Activated T-cell treated with anti-CD3 and anti-CD28 coated beads for 1 hour (primary cell): ENCODE measurements at places on chromosomes 12 and 14.

GRCh38 chr14:68506645-68507419 lies 286.0 kb downstream of the ZFP36L1 start:
- DNase-seq, result no peak

- DNase-seq, result no peak
Observed at GRCh38 chr12:131114271-131114670, 160.6 kb downstream of the ADGRD1 start.

- DNase-seq, result no peak
Observed at GRCh38 chr12:112226768-112227167, 101.4 kb downstream of the TRAFD1 start.

DNA sequence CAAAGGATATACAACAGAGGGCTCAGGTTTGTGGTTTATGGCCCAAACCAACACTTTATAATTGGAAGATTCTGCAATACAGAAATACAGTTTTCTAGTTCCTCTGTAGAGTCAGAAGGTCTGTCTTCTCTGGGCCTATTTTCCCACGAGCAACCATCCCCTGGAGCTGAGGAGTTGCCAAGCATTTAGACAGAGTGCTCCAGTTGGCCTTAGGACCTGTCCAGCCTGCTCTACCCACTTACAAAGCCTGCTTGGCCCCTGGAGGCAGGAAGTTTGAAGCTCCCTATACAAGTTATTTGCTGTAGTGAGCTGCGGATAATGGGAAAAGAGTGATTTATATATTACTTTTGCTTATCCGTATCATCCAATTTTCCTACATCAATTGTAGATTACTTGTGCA lies 60.8 kb upstream of the HSPB8 start:
- no peak for DNase-seq

DNA sequence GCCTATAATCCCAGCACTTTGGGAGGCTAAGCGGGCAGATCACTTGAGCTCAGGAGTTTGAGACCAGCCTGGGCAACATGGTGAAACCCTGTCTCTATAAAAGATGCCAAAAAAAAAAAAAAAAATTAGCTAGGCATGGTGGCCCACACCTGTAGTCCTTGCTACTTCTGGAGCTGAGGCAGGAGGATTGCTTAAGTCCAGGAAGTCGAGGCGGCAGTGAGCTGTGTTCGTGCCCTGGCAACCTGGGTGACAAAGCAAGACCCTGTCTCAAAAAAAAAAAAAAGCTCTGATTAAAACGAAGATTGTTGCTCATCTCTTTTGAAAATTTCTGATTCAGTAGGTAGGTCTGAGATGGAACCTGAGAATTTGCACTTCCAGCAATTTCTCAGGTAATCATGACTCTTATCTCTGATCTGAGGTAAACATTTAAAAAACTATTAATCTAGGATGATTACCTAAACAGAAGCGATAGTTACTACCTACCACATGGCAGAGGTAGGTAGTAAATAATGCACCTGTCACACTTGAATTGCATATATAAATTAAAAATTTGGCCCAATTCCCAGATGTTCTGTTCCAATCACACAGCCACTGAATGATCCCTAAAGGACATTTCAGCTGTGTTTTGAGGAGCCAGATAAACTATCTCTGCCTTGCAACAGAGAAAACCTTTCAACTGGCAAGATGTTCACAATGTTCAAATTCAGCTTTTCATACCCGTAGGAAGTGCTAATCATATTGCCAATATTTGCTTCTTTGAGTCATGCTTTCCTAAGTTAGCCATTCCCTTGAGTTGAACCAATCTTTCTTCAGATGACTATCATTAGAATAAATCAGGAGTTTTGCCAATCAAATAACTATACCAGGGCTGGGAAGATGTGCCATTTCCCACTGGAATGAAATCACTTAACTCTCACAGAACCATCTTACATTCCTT lies 4.2 kb upstream of the TEP1 start:
- DNase-seq, result no peak

DNA sequence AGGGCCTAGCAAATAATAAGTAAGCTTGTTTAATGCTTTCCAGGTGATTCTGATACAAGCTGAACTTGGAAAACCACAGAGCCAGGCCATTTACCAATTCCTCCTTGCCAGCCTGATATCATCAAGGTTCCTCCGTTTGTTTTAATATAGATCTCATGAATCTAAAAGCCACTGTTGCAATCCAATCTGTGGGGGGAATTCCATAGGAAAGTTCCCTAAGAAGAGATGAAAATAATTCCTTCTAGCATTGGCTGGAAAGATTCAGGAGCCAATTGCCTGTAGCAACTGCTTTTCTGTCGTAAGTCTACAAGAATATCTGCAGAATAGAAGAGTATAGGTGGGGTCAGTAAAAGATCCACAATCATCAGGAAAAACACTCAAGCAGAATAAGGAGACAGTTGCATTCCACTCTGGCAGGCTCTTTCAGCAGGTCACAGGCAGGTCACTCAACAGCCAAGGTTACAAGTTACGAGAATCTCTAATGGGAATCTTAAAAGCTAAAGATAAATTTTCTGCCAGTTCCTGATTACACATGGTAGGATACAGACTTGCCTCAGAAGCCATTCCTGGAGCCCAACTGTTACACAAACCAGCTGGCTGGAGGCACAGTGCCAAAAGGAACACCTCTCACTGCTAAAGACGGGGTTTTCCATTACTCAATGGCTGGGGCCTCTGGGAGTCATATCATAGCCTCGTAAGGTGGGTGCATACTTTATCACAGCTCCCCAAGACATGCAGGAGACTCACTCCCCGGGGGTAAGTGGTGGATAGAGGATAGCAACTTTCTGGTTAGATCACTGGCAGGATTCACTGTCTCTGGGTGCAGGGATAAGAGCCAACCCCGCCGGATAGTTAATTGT lies 43.6 kb downstream of the FGD6 start:
- no peak for DNase-seq

- no peak for DNase-seq
Observed at GRCh38 chr12:70982286-70982685, 61.7 kb upstream of the PTPRR start.
